MG63 (cell line): ENCODE measurements at places on chromosomes 12 and 14. TPM values are rescaled to one million over a fixed set of nuclear protein-coding genes. Genes with fewer than 3 reads are reported as not detected.

The SLC38A4 gene
- 3.0 and 7.8 TPM in 2 replicates for total RNA-seq

The RDH16 gene
- total RNA-seq: not detected in 2 replicates

The MYH6 gene
- total RNA-seq: not detected in 2 replicates

The FAM90A1 gene
- 0.07 and 0.43 TPM in 2 replicates for total RNA-seq

The AKAP3 gene
- not detected in 2 replicates for total RNA-seq

The NUAK1 gene
- total RNA-seq: 1.9 and 4.9 TPM in 2 replicates

The IGFBP6 gene
- 37.5 and 66.3 TPM in 2 replicates for total RNA-seq

DNA sequence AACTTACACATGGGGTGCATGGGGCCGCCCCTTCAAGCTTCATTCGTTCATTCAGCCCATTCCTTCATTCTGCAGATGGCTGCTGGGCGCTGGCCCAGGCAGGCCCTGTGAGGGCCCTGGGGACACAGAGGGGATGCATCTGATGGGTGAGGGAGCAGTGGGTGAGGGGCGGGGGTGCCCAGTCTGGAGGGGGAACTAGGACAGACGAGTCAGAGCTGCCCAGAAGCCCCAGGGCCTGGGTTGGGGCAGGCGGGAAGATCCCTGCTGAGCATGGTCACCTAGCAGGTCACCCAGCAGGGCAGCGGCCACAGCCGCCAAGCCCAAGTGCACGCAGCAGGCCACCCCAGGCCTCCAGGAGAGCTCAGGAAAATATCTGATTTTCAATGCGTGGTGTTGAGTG lies 14.1 kb downstream of the TRMT61A start:
- DNase-seq: no peak

GRCh38 chr12:123671876-123672275 lies 963 bp downstream of the TCTN2 start:
- no peak for DNase-seq

- DNase-seq: no peak
These were observed 50.5 kb upstream of the PNMA1 start for GRCh38 chr14:73764406-73765280.

DNA sequence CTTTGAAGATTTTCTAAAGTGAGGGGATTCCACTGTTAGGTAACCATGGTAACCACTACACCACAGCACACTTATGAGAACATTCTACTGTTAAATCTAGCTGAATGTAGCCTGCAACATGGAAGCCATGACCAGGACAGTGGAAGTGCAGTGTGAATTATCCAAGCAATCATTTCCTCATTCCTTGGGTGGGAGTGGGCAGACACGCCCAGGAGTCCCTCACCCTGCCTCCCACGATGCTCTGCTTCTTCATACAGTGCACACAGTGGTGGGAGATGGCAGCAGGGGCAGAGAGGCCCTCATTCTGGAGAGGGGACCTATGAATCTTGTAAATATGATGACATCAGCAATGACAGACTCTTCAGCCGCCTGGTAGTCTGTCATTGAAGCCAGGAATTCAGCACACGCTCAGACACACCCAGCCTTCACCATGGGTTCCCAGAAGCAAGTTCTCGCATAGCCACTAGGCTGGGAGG lies 70.1 kb upstream of the HOXC13 start:
- no peak for DNase-seq

DNA sequence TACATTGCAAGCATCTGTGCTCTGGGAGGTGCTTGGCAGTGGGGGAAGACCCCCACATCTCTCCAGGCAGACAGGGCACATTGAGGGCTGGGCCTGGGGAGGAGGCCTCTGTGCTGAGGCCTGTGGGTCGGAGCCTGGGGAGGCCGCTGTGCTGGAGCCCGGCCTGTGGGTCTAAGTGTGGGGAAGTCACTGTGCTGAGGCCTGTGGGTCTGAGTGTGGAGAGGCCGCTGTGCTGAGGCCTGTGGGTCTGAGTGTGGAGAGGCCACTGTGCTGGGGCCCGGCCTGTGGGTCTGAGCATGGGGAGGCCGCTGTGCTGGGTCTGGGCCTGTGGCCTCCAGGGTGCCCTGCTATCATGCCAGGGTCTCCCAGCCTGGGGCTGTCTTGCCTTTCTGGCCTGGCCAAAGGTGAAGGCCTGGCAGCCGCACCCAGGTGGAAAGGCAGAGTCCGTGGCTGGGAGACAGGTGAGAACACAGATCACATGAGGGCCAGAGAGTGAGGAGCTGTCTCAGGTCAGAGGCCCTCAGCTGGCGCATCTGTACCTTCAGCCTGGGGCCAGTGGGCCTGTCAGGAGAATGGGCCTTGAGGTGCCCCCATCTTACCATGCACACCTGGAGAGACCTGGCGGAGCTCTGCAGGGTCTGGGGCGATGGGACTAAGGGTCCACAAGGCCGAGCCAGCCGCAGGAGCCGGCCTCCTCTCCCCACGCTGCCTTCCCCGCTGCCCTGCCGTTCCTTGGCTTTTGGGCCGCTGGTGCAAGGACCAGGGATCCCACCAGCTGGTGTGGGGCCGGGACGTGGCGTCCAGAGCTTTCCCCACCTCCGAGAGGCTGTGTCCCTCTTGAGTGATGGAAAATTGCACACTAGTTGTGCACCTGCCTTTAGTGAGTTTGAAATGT lies 18.6 kb upstream of the CRIP2 start:
- DNase-seq: no peak

GRCh38 chr14:100158566-100159093 lies 815 bp downstream of the DEGS2 start:
- DNase-seq: no peak

- DNase-seq: no peak
These were observed 1655.3 kb upstream of the FLRT2 start for GRCh38 chr14:83874662-83875061.

- no peak for DNase-seq
These were observed 26.6 kb downstream of the JKAMP start for GRCh38 chr14:59510966-59511365.

DNA sequence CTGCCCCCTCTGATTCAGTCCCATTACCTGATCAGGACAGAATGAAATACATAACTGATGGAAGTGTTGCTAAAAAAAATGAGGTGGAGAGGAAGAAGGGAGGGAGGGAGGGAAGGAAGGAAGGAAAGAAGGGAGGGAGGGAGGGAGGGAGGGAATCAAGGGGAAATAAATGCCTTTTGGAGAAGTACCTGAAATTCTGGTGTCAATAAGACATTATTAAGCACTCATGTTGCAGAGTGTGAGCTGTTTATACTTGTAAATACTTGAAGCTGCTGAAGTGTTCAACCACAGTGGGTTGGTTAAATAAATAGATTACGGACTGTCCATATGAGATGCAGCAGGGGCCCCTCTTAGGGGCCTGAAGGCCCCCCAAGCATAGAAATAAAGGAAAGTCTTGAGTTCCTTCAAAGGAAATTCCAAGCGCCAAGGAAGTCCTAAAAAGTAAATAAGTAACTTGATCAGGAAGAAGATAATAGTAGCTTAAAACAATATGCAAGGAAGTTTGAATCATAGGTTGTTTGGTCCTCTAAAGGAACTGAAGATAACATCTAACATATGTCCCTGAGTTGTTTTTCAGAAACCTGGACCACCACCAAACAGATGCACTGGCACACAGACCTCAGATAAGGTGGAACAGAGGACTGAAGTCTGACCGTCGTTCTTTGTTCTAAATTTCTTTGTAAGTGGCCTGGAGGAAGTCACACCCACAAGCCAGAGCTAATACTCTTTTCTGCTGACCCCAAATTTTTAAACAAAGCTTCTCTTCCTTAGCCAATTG lies 110.8 kb downstream of the SEC23A start:
- no peak for DNase-seq

- DNase-seq: no peak
These were observed 1.9 kb upstream of the BCL11B start for GRCh38 chr14:99273766-99274345.

DNA sequence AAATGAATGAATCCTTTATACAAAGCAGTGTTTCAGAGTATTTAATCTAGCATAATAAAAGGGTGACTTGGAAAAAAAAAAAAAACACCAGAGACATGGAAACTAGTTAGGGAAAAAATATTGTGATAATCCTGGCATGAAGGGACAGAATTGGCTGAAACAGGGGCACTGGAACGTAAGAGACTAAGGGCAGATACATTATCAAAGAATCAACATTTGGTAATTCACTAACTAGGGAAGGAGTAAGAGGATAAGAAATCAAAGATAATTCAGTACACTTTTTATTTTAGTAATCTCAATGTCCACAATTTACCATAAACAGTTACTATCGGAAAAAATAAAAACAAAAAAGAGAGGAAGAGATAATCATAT lies 18.2 kb downstream of the PYM1 start:
- DNase-seq: no peak

DNA sequence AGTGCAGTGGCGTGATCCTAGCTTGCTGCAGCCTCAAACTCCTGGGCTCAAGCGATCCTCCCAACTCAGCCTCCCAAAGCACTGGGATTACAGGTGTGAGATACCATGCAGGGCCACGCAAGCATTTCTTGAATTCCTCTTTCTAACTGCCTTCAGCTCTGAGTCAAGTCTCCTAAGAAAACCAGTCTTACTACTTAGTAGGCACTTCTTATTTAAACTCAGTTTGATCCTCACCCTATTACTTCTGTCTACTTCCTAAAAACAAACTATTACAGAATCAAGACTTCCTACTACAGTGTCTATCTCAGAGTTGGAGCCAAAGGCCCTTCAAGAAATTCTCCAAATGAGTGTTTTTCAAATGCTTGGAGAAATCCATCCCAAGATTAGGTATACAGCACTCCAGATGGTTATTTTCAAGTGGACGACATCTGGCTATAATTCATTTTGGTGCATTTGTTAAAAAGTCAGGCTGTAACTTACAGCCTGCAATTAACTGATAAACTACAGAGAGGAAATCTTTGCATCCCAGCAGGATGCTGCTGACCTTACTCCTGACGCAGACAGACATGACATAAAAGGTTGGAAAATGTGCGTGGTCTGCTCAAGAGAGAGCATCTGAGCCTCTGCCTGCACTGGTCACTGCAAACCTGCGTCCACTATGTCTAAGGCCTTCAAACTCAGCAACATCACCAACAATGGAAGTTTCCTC lies 34.7 kb downstream of the SSH1 start:
- no peak for DNase-seq

GRCh38 chr14:56808383-56809269 lies 1.7 kb downstream of the OTX2 start:
- DNase-seq: no peak

DNA sequence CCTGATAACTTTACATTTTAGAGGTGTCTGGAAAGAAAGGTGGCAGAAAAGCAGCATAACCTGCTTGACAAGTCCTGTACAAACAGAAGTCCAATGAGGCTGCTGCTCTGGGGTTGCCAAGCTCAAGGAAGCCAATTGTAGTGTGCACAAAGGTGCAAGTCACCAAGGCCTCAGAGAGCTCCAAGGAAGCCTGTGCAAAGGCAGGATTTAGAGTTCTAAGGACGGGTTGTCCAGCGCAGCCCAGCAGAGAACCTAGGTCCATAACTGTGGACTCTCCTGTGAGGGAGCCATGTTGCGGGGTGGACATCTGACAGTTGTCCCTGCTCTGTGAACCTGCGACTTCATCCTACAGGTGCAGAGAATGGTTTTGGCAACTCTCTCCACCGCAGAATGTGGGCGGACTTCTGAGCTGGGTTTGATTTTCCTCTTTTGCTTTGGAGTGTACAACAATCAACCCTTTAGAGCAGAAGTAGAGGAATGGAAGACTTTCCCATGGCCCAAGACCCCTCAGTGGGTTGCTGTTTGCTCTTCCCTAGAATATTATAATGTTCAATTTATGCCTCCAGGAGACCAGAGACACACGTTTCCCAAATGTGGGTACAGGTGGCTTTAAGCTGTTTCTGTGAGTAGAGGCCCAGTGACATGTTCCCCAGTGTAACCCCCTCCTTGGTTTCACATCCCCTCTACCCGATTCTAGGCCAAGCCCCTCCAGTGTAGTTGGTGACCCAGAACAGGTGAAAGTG lies 81.0 kb downstream of the ETV6 start:
- DNase-seq: no peak
